ENCODE measurements at places on chromosomes 2 and 18.

GRCh38 chr18:54416436-54416835, 58.7 kb downstream of the C18orf54 start:
- DNase-seq: no peak

- no peak for DNase-seq
Measured at GRCh38 chr2:214774108-214774507, 35.4 kb downstream of the BARD1 start.

DNA sequence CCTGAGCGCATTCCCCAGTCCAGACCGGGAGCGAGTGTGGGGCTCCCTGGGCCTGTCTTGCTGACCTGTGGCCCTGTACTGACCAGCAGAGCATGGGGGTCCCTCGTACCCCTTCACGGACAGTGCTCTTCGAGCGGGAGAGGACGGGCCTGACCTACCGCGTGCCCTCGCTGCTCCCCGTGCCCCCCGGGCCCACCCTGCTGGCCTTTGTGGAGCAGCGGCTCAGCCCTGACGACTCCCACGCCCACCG, 5.3 kb downstream of the NEU4 start:
- no peak for DNase-seq

DNA sequence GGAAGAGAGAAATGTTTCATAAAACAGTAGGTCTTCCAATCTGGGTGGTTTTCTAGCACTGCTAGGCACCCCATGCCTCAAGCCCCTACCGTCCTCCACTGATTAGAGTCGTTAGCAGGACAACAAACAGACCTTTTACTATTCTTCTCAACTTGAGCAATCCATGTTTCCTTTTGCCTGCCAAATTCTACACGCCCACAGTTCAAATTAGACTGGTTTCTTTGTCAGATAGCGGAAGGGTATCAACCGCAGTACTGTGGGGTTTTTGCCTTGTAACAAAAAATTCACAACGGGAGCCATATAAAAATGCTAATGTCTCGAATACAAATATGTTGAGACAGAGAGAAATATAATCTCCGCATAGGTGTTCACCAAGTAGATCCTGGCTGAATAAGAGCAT, 59.9 kb downstream of the VIT start:
- DNase-seq: no peak

GRCh38 chr2:164812378-164812777, 29.2 kb downstream of the COBLL1 start:
- DNase-seq: no peak

GRCh38 chr2:177542396-177542795, 149.8 kb downstream of the AGPS start:
- DNase-seq: no peak

Measured in NCI-H1092 (cell line).